ENCODE measurements at places on chromosomes 3 and 15. TPM values are rescaled to one million over a fixed set of nuclear protein-coding genes. Genes with fewer than 3 reads are reported as not detected.

Gene COL6A5
- not detected for total RNA-seq

Gene PLCB2
- under 0.01 TPM for total RNA-seq

Gene RASGRP1
- total RNA-seq = 0.36 TPM

Gene PLA2G4B
- total RNA-seq = 0.72 TPM

Gene ARPP21
- not detected for total RNA-seq

Gene COLQ
- total RNA-seq = 1.5 TPM

Gene PLSCR4
- 54.6 TPM for total RNA-seq

Gene NUDT16
- total RNA-seq = 10.1 TPM

Gene SERINC4
- total RNA-seq = not detected

Gene ACAD11
- 31.1 TPM for total RNA-seq

Gene CCR9
- total RNA-seq = not detected

Gene VEPH1
- 23.2 TPM for total RNA-seq

Gene HES1
- 4.4 TPM for total RNA-seq

Gene TWF2
- 115 TPM for total RNA-seq

Gene NR1I2
- not detected for total RNA-seq

Gene GPR149
- total RNA-seq = not detected

Gene TTC21A
- total RNA-seq = 8.5 TPM

Gene PLA2G4D
- total RNA-seq = not detected

Gene CCDC66
- total RNA-seq = 48.0 TPM

Gene PLA2G4F
- not detected for total RNA-seq

Gene CACNA1D
- total RNA-seq = 0.29 TPM

Gene ISLR
- total RNA-seq = 77.5 TPM

Gene ITIH4
- 3.5 TPM for total RNA-seq

Gene ABHD2
- total RNA-seq = 115 TPM

Gene SLC12A1
- not detected for total RNA-seq

Gene CPB1
- total RNA-seq = 1.1 TPM

Gene USP4
- total RNA-seq = 20.3 TPM

Gene DUOX1
- under 0.01 TPM for total RNA-seq

Gene CDCP1
- 7.6 TPM for total RNA-seq

Gene ZKSCAN7
- 9.8 TPM for total RNA-seq

Gene VILL
- total RNA-seq = 7.6 TPM

Gene SEMA7A
- 30.4 TPM for total RNA-seq

Gene CFAP20DC
- 2.2 TPM for total RNA-seq

Gene CLDN16
- under 0.01 TPM for total RNA-seq

Gene IGSF11
- total RNA-seq = under 0.01 TPM

Gene PAK6
- total RNA-seq = not detected

Gene ADAMTSL3
- 0.72 TPM for total RNA-seq

Gene CCDC50
- 78.2 TPM for total RNA-seq

Gene LRRK1
- total RNA-seq = 15.2 TPM

Gene PPP2R3A
- 23.9 TPM for total RNA-seq

Gene CHRM5
- total RNA-seq = under 0.01 TPM

Gene CADM2
- 0.29 TPM for total RNA-seq

Gene SNX33
- 39.8 TPM for total RNA-seq

Gene FANCD2OS
- not detected for total RNA-seq

Gene FMN1
- 9.0 TPM for total RNA-seq

Gene MASP1
- 1.2 TPM for total RNA-seq

Gene RFC4
- total RNA-seq = 18.1 TPM

All from osteoblast (primary cell).